ENCODE measurements at places on chromosomes 2 and 18.
A peak's percentile ranks its signal among the peaks of the same experiment; 100 is the strongest.

DNA sequence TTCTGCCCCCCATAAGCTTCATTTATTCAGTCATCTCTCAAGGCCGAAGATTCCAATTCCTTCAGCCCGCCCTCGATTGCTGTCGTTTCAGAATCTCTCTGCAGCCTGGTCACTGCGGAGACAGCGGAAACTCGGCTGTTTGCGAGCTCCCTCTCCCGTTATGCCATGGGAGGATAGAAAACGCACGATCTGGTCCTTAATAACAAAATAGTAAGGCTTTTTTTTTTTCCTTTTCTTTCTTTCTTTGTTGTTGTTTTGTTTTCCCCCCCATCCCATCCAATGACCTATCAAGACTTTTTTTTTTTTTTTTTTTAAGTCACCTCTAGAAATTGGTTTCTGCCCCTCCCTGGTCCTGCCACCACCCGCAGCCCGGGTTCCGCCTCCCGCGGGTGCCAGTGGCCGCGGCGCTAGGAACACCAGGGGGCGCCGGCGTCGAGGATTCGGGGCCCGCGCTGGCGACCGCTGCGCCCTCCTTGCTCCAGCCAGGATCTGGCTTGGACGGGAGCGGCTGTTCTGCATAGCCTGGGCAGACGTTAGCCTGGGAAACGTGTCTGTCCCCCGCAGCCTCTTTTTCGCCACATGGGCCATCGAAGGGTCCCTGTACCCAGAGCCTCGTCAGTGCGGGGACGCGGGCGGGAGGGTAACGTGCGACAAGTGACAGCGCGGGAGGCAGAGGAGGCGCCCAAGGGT, 10.1 kb downstream of the CPLX4 start:
- peak; percentile 62 for DNase-seq

DNA sequence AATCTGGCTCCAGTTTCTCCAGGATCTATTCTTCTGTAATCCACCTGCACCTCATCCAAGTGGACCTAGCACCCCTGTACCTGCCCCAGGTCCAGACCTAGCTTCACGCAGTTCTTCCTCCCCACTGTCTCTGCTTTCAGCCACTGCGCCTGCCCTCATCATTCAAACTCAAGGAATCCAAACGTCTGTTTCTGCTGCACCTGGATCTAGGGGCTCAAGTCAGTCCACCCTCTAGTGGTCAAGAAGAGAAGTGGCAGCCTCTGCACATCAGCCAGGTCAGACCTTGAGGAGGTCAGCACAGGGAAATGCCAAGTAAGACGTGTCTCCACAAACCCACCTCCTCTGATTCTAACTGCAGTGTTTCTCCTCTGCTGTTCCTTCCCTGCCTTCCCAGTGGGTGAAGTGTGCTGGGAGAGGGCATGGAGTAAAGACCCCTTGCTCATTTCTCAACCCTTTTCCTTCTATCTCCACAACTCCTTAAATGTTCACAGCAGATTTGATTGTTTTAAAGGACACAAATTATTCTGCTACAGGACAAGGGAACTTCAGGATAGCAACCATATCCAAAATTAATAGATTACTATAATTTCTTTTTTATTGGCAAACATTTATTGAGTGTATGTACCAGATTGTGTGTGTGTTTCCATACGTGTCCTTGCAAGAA, 8.6 kb upstream of the RNF152 start:
- no peak for DNase-seq

DNA sequence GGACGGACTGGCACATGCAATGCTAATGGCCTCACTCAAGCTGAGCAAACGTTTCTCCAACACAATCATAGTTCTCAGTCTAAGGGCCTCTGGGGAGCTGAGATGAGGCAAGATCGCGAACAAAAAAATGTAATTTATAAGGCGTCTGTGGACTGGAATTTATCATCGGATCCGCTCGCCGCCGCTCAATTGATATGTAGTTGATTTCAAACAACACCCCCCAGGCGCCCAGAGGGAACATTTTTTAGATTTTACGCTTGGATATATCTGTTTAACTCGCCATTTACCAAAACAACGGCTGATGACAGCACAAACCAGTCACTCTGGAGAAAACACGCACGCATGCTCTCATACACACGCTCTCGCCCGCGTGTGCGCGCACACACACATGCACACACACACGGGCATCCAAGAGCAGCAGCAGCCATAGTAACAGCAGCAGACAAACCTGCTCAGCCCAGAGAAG, 335.8 kb downstream of the SMAD2 start:
- no peak for DNase-seq

- no peak for DNase-seq
Observed at GRCh38 chr2:41937464-41937906, 110.3 kb upstream of the PKDCC start.

GRCh38 chr2:66523990-66524389, 89.1 kb downstream of the MEIS1 start:
- no peak for DNase-seq

GRCh38 chr2:201260302-201260800, at the start of gene CASP8:
CASP8 (plus strand) TSS chr2:201260536; CDS start chr2:201266487, 5,951 bp downstream.
- peak; percentile 32 for DNase-seq

DNA sequence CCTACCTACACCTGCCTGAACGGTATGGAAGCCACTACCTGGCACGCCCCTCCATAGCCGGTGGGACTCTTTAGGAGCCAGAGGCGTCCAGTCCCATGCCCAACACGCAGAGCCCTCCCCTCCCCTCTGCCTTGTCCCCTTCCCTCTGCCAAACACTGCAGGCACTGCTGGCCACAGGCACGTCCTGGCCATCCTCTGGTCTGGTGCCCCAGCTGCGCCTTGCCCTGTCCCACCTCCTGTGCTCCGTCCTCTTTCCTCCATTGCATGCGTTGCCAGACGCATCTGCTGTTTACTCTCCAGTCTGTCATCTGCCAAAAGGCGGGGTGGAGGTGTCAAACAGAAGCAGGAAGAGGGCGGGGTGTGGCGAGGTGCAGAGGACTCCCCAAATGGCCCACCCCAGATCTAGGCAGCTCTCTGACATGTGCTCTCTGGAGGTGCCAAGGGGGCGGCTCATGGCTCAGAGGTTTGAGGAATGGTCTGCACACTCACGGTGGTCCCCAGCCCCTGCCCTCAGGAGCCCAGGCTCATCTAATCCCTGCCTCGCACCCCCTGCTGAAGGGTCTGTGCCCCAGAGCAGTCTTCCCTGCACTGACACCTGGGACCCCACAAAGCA, 45.1 kb downstream of the HS6ST1 start:
- no peak for DNase-seq

DNA sequence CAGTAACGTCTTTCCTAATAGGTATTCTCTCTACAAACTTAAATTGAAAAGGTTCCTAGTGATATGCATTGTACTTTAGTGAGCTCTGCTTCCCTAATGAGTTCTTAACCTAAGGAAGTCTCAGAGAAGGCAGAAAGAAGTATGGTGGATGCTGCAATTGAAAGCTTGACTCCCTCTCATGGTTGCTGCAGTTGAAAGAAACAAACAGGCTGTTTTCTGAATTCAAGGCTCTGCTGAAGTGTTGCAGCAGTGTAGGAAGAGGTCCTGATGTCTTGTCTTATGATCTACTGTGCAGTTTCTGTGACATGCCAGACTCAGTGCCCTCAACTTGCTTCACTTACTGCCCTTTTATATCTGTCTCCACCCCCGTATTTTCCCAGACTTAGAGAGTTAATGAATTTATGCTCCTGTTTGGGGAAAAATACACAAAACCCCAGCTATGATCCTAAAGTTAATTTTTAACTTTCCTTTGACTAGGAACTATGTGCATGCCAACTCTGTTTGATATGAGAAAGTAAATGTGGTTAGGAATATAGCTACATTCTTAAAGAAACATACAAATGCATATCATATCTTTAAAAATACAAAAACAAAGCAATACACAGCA, 655.3 kb upstream of the FAM98A start:
- DNase-seq: no peak

- peak; percentile 47 for DNase-seq
Observed at GRCh38 chr2:106095478-106096298, 98.4 kb downstream of the UXS1 start.

DNA sequence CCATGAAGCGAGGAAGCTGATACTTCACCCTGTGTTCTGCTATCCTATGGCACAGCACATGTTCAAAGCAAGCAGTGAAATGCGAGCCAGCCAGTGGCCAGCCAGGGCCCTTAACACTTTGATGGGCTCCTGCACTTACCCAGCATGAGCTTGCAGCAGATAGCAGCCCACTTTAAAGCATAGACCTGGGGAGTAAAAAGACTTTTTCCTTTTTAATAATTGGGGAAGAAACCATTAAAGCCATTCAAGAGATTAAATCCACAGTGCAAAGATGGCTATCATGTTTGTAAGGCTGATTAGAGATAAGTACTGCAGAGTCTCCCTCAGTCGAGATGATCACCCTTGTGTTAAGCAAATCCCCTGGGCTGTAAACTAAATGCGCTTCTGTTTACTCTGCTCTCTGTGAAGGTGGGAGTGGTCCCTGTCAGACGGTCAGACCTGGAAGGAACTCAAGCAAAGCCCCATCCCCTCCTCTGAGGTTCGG, 15.7 kb downstream of the CCBE1 start:
- DNase-seq: no peak

DNA sequence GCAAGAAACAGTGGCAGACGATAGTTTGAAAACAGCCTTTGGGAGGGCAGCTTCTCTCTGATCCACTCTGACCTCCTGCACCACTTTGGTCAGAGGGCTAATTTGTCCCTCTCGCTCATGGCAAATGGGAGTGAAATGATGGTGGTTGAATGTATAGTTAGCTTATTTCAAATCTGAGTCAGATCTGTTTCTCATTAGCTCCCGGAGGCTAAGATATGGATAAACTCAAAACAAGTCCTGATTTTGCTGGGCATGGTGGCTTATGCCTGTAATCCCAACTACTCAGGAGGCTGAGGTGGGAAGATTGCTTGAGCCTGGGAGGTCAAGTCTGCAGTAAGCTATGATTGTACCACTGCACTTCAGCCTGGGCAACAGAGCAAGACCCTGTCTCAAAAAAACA, 145.0 kb downstream of the ALK start:
- no peak for DNase-seq

GRCh38 chr2:118114863-118115262, 26.6 kb downstream of the INSIG2 start:
- no peak for DNase-seq

- no peak for DNase-seq
Observed at GRCh38 chr2:162646794-162647193, 191.8 kb downstream of the KCNH7 start.

- DNase-seq: no peak
Observed at GRCh38 chr2:33500177-33500576, 23.7 kb downstream of the RASGRP3 start.

- DNase-seq: no peak
Observed at GRCh38 chr2:189527812-189528592, 52.6 kb downstream of the SLC40A1 start.

DNA sequence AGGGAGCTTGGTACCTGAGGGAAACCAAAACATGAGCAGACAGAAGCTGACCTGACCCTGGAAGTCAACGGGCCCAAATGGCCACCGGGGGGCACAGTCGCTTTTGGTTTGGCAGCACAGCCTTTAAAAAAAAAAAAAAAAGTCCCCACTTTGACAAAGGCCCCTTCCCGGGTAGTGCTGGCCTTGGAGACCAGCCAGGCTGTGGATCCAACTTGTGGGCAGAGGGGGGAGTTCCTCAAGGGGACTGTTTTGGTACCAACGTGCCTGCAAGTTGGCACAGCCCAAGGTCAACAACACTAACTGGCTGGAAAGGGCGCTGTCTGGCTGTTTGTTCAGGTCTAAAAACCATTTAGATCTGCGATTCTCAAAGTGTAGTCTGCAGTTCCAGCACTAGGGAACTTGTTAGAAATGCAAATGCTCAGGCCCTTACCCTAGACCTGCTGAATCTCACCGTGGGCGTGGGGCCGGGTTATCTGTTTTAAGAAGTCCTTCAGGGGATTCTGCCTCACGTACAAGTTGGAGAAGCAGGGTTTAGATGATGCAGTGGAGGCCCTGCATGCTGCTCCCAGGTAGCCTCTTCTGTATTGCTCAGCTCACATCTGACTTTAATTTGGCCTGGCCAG, 83.0 kb downstream of the LPIN1 start:
- DNase-seq: peak; percentile 44

GRCh38 chr2:14454202-14454601, 178.3 kb upstream of the LRATD1 start:
- DNase-seq: no peak

DNA sequence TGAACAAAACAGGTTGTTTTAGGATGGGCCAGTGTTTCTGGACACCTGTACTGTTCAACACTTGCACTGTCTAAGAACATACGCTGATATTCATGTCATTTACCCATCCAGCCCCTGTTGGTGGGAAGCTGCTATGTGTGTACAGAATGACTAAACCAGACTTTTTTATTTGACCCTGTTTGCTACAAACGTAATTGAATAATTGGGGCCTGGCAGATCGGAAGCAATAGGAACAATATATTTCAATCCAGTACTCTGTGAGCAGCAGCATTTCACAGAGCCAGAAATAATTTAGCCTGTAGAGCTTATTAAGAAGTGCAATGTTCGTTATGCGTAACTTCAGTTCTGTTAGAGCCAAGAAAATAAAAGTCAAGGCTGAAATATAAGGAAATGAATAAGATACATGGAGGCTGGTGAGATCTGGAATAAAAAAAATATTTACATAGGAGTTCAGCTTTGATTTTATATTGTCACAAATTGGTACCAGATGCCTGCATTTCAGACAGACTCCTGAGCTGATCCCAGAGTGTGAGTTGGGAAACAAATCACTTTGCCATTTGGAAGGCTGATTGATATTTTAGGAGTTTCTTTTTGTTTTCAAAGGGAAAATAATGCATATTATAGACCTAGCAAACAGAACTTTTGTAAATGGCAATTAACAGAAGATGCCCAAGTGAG, 19.7 kb downstream of the CABLES1 start:
- DNase-seq: no peak

DNA sequence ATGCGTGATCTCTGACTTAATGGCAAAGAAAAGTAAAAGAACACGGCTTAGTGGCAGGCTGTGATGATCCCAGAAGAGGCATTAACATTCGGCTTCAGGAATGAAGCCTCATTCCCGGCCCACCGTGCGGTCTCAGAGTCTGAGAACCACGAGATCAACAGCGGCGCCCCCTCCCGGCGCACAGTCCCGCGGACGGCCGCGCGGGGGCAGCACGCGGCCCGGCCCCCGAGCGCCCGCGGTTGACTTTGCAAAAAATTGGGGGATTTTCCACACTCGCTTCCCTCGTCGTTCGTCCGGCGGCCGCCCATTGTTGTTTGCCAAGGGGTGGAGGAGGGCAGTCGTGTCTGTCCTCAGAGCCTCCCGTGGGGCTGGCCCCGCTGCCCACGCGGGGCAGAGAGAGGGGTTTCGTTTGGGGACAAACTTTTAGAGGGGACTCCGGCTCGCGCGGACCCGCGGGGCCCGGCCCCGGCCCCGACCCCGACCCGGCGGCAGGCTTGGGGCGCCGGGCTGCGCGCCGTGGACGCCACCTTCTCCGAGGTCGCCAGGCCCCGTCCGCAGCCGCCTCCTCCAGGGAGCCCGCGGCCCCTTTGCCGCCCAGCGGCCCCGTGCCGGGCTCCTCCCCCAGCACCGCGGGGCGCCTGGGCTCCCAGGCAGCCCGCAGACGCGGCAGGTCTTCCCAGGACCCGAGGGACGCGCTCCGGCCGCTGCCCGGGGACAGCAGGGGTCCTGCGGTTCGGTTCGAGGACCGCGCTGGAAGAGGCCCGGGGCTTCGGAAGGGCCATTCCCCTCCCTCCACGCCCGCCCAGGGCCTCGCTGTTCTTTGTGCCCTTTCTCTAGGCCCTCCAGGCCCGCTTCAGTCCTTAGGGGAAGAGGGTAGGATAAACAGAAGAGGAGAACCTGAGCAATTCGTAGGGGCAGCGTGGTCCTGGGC, 3.4 kb upstream of the HS6ST1 start:
- peak; percentile 72 for DNase-seq

GRCh38 chr2:229947544-229947943, 25.2 kb downstream of the FBXO36 start:
- DNase-seq: no peak

- DNase-seq: no peak
Observed at GRCh38 chr18:78376046-78376445, 603.6 kb upstream of the SALL3 start.

Measured in stimulated activated CD4-positive, alpha-beta T cell treated with anti-CD3 and anti-CD28 coated beads, Interleukin-12 subunit alpha, Interleukin-12 subunit beta, amount 100 ng/mL, for 24 hours (primary cell).